ENCODE measurements at places on chromosomes 2 and 18.

DNA sequence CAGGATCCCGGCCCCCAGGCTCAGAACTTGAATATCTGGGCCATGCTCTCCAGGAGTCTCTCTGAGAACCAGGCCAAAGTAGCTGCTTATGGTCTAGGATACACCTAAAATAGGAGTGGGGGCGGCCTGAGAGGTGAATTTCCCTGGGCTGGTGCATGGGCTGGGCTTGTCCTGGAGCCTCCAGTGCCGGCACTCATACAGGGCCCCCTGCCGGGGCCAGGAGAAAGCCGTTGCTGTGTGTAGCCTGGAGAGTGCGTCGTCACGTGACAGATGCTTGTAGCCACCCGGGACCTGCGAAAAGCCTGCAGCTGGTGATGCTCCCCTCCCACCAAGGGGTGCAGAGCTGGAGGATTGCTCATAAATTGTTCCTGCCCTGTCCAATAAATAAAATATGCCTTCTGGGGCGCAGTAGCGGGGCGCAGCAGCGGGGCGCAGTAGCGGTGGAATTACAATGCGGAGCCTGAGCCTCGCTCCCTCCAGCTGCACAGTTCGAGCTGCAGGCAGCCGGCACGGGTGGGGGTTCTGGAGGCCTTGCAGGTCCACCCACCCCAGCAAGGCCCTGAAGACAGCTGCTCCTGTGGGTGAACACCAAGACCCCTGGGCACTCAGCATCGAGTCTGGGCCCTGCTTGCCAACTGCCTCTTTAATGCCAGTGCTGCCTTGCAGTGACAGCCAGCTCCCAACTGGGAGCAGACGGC, 289.9 kb downstream of the NDUFA10 start:
- DNase-seq = peak; percentile 68

DNA sequence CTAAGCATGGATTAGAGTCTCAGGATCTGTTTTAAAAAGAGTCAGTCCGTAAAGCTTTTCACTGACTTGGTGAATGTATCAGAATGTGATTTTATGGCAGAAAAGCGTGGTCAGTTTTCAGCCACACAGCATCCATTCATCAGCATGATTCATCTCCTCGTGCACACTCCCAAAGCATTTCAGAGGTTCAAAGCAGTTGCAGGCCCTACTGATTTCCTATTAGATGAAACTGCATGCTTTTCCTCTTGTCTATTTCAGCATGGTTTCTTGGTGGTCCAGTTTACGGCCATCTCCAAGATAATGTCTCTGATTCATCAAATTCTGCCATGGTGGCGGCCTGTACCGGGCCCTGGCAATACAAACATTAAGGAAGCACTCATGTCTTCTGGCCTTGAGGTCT, 4.8 kb upstream of the PARD6G start:
- no peak for DNase-seq

- no peak for DNase-seq
Measured at GRCh38 chr18:50662177-50662576, 102.3 kb downstream of the MAPK4 start.

GRCh38 chr2:196944570-196944969, 18.1 kb upstream of the PGAP1 start:
- DNase-seq = no peak

- no peak for DNase-seq
Measured at GRCh38 chr2:64982311-64982857, 6.8 kb upstream of the SLC1A4 start.

DNA sequence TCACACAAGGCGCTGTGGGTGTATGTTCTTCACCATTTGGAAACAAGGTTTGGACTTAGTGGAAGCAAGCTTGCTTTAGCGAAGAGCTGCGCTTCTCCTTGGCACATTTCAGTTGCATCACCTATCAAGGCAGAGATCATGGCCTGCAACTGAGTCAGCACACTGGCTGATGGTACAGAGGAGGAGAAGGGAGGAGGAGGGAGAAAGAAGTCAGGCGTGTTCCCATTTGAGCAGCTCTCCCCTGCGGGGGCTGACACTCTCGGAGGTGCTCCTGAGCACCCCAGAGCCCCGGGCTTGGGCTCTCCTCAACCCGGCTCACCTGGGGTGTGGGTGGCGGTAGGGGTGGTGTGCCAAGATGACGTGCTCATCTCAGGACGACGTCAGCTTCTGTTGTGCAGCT, 6.0 kb upstream of the SERPINB5 start:
- DNase-seq = no peak

DNA sequence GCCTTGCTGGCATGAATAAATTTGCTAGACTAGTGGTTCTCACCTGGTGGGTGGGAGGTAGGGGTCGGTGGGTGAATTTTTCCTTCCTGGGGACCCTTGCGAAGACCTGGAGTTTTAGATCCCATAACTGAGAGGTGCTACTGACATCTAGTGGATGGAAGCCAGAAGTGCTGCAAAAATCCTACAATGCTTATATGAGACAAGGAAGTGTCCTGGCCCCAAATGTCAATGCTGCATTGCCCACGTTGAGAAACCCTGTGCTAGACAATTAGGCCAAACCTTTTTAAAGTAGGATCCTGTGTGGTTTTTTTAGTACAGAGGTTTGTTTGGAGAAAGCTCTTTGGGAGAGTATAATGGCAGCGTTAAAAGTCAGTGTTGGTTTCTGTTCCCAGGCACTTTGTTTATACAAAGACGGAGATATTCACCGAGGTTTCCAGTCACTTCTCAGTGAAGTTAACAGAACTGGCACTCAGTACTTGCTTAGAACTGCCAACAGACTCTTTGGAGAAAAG, 9.6 kb downstream of the SERPINB8 start:
- peak; percentile 57 for DNase-seq

DNA sequence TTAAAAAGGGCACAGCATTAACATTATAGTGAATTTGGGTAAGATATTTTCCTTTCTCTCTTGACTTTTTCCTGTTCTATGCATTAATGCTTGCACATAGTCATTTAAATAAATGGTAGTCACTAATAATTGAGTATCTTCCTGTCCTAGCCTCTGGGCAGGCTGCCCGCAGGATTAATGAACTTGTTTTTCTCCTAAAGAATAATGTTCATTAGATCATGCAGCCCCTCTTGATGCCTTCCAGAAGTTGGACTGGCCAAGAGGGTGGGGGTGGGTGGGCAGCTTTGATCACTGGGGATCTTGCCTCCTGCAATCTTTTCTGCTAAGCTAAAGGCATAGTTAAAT, 514.5 kb upstream of the CDH2 start:
- DNase-seq = no peak
